Caco-2 (cell line): ENCODE measurements at places on chromosomes 5 and 9. TPM values are rescaled to one million over a fixed set of nuclear protein-coding genes. Genes with fewer than 3 reads are reported as not detected.

The LIX1 gene
- total RNA-seq: 4.0 and 4.1 TPM in 2 replicates

The SPARC gene
- total RNA-seq: 16.1 and 22.7 TPM in 2 replicates

The SARDH gene
- 0.36 and 0.37 TPM in 2 replicates for total RNA-seq

The TAF11L6 gene
- total RNA-seq: not detected in 2 replicates

The GOLM1 gene
- total RNA-seq: 53.6 and 60.0 TPM in 2 replicates

The SLC6A3 gene
- not detected in 2 replicates for total RNA-seq

The SAPCD2 gene
- 53.3 and 57.5 TPM in 2 replicates for total RNA-seq

DNA sequence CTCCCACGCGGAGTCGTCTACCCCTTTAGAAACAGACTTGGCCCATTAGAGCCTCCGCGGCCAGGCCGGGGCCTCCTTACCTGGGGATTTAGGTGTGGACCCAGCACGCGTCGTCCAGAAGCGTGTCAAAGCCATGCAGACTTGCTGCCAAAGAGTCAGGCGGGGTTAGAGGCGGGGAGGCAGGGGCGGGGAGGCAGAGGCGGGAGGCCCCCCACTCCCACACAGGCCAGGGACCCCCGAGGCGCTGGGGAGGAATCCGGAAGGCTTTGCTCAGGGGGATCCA lies 47.1 kb downstream of the HABP4 start:
- no peak for DNase-seq

DNA sequence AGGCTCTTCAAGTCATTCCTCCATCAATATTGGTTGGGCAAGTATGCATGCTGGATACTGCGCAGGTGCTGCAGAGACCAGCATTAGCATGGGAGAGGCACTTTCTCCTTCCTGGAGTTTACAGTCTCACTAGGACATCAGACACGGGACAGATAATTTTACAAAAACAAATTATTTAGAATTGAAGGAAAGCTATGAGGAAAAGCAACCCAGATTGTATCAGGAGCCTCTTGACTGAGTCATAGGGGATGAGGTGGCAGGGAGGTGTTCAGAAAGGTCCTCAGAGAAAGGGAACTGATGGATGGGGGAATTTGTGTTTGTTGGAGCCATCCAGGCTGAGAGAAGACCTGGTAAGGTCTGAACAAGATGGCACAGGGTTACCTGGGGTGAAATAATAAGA lies 24.5 kb upstream of the RAB14 start:
- no peak for DNase-seq

- DNase-seq: no peak
These were observed 93.0 kb downstream of the IRX2 start for GRCh38 chr5:2658447-2658846.

- no peak for DNase-seq
These were observed 66.1 kb downstream of the SPTLC1 start for GRCh38 chr9:92048924-92049625.

DNA sequence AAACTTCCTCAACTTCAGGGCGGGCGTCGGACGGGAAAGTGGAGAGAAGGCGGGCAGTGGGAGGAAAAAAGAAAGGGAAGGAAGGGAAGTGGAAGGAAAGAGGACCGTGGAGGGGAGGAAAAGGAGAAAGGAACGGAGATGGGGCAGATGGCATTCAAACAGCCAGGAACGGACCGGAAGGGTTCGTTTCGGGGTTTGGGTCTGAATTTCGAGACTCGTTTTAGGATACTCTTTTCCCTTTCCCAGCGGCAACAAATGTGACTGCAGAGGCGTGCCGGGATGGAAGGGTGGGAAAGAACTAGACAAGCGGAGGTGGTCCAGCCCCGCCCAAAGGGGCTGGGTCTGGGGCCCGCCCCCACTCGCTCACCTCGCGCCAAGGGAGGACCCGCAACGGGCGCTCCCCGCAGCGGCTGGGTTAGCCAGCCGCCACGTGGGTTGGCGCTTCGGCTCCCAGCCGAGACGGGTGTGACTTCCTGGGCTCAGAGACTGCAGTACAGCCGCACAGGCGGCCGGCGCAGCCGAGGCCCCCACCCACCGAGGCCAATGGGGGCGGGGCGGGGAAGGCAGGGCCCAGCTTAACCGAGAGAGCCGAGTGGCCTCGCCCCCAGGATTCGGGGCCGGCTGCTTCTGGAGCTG lies 2.7 kb downstream of the VCAN start:
- DNase-seq: peak; percentile 82

DNA sequence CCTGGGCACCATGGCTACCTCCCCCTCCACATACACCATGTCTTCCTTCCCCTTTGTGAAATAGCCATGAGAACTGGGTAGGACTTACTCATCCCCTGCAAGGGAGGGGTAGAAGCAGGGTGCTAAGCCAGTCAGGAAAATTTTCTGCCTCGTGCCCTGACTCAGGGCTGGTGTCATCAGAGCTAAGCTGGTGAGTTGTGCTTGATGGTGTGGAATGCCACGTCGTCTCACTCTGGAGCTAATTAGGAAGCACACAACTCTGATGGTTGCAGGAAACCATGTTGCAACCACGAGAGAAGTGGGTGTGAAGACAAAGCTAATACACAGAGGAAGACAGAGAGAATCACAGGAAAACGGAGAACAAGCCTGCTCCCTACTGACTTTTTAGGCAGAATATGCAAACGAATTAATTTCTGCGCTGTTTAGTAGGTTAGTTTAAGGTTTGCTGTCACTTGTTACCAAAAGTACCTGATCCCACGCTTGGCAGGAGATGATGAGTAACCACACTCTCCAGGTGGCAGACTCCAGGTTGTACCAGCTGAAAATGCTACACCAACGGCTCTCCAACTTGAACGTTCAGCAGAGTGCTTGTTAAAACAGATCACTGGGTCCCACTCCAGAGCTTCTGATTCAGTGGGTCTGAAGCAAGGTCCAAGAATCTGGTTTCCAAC lies 54.5 kb downstream of the STK10 start:
- no peak for DNase-seq

- no peak for DNase-seq
These were observed 102.0 kb downstream of the PTTG1 start for GRCh38 chr5:160523502-160524163.

DNA sequence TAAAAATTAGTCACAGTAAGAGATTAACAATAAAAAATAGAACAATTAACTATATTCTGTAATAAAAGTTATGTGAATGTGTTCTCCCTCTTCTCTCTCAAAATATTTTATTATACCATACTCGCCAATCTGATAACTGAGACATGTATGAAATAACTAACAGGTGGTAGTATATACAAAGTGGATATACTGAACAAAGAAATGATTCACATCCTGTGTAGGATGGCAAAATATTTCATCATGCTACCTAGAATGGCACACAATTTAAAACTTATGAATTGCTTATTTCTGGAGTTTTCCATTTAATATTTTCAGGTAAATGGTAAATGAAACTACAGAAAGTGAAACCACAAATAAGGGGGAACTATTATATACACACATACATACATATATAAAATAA lies 152.5 kb downstream of the RNF180 start:
- DNase-seq: no peak

- DNase-seq: peak; percentile 42
These were observed 40.4 kb upstream of the GADD45G start for GRCh38 chr9:89564346-89564878.

GRCh38 chr9:110083866-110084265 lies 124.1 kb downstream of the C9orf152 start:
- no peak for DNase-seq

GRCh38 chr9:98045234-98046179 lies 11.0 kb upstream of the NANS start:
- no peak for DNase-seq

GRCh38 chr9:5988265-5988664 lies 27.2 kb downstream of the RANBP6 start:
- DNase-seq: no peak

DNA sequence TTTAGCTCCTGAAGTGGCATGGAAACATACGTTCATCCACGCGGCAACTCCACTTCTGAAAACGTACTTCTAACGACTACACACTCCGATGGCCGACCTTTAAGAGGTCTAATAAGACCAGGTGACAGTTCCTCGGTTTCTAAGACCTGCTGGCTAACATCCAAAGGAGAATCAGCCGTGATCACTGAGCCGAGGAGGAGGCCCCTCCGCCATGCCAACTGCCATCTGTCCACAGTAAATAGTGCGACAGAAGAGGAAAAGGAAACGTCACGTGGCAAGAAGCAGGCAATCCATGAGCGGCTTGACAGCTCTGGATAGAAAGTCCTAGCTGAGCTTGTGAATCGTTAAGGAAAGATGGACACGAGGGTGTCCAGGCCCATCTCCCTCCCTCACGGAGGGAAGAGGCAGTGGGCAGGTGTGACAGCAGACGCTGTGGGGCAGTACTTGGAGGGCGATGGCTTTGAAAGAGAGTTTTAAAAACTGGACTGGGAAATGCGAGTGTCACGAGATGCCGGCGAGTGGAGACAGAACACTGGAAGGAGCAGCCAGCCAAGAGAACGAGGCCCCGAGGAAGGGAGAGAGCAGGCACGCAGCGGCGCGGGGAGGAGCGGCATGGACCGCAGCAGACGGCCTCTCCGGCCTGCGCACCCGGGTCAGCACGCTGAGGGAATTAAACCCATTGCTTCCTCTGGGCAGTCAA lies 66.7 kb upstream of the TBC1D9B start:
- DNase-seq: no peak

DNA sequence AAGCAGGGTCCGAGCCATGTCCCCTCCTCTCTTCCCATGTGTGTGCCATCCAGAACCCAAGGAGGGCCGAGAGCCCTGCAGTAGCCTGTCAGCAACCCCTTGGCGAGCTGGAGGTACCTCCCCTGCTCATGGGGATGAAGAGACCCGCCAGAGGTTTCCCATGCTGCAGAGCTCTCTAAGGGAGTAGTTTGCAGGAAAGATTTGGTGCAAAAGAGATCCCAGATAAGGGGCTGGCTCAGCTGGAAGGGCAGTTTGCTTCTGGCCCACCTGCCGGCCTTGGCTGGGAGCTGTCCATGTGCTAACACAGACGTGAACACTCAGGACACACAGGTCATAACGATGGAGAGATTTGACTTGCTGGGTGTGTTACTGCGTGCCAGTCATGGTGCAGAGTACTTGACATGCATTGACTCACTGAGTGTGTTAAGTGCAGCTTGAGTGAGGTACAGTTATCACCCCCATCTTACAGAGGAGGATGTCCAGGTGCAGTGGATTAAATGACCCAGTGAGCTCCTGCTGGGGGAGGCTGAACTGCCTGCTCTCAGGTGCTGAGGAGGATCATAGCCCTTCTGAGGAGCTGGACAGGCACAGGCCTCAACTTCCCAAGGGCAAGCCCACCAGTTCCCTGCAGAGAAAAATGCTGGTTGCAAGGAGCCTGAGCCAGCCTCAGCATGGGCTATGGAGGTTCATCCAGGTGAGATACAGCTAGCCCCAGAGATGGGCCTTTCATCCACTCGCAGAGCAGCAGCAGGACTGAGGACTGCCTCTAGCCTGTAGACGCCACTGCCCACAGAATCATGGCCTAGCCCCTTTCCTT lies 6.3 kb upstream of the SLC25A48 start:
- no peak for DNase-seq

- no peak for DNase-seq
These were observed at the start of gene AGXT2 for GRCh38 chr5:35047785-35048404. Gene AGXT2 (minus strand): TSS chr5:35047949. CDS start chr5:35047892, 57 bp downstream.

DNA sequence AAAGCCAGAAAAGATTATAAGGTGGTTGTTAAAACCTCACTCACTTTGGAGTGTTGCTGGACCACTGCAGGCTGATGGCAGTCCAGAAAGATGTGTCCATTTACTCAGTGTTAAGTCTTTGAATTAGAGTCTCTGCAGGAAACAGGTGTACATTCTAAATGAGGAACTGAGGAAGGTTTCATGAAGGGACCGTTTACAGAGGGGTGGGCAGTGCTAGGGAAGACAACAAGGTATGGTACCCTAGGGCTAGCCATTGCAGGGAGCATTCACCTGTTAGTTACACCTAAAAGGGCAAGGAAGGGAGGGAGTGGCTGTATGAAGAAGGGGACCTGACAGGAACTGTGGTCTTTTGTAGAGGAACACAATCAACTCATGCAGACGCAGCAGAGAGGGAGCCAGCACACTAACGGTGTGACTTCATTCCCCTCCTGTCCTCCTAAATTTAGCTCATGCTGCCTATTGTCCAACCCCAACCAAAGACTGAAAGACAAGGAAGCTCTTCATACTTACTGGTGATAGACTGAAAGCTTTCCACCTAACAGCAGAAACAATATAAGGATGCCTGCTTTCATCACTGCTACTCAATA lies 32.2 kb upstream of the PAX5 start:
- DNase-seq: no peak

GRCh38 chr5:173512637-173513435 lies 103.6 kb downstream of the BOD1 start:
- DNase-seq: no peak

DNA sequence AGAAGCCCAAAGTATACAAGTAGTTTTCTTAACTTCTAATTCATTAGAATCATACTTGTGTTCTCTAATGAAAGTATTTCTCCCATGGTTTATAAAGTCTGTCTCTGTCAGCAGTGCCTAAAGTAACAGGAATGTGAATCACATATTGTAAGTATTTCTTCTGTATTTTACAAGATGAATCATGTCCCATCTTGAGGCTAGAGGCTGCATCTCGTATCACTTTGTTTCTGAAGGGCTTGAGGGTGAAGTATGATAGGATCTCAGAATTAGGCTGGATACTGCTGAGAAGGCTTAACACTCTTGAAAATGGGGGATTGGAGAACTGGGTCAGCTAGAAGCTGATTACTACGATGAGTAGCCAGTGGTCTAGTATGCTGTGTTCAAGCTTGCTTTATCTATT lies 242.2 kb upstream of the ACTBL2 start:
- no peak for DNase-seq
